Stimulated activated naive CD4-positive, alpha-beta T cell treated with Interleukin-2 at 50 U/mL for 16 hours (primary cell): ENCODE measurements at places on chromosomes 11 and 22.

DNA sequence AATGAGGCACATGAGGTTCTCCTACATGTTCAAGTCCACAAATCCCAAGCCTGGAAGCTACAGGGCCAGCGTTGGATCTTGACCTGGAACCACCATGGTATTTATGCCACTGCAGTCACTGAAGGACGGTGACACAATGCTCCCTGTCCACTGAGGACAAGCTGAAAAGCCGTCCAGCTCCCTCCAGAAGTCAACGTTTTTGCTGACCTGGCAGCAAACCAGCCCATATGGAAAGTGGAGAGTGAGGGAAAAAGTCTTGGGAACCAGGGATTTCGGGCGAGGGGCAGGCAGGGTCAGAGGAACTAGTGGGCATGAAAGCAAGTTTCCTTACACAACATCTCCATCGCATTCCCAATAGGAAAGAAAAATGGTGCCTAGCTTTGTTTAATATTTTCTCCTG lies 33.3 kb downstream of the OPCML start:
- no peak for DNase-seq

- DNase-seq, result no peak
These were observed 98.2 kb downstream of the ARHGAP20 start for GRCh38 chr11:110614031-110614430.

- DNase-seq, result no peak
These were observed 17.1 kb upstream of the MS4A4A start for GRCh38 chr11:60263402-60263801.

DNA sequence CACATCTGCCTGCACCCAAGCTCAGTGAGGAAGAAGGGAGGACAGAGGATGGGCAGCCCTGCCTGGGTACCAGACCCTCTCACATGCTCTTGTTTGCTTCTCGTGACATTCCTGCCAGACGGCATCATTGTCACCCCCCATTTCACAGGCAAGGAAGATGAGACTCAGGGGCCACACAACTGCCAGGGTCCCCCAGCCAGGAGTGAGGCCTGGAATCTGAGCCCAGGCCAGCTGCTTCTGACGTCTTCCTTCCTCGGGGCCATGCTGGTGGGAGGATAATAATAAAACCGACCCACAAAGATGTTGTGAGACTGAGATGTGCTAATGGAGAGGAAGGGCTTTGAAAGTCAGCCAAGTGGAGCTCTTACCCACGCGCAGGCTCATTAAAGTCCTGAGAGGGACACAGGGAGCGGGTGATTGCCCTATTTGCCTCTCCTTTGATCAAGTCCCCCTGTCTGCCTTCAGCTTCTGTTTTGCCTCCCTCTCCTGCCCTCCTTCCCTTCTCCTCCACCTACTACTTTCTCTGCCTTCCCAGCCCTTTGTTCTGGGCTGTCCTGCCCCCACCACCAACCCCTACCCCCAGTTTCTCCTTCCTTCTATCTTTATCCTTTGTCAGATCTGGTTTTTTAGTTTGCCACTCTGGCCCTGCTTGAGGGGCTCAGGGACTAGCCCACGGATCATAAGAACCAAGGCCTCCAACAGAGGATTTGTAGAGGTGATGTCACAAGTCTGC lies 62.7 kb downstream of the MCM5 start:
- DNase-seq, result no peak

GRCh38 chr11:24171869-24172268 lies 325.0 kb upstream of the LUZP2 start:
- no peak for DNase-seq

GRCh38 chr11:31796499-31797189 lies 14.5 kb downstream of the PAX6 start:
- no peak for DNase-seq

DNA sequence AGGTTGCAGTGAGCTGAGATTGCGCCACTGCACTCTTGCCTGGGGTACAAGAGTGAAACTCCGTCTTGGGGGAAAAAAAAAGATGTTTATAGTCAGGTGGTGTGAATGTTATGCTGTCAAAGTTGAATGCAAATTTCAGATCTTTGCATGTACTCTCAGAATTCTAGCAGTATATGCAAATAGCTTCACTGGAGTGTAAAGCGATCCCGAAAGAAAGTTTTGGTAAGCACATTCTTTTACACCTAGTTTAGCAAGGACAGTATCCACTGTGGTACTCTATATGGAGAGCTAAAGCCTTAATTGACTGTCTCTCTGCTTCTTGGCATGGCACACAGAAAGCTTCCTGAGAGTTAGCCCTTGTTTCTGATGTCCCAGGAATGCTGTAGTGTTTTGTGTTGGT lies 4.0 kb downstream of the JAM3 start:
- DNase-seq, result no peak

DNA sequence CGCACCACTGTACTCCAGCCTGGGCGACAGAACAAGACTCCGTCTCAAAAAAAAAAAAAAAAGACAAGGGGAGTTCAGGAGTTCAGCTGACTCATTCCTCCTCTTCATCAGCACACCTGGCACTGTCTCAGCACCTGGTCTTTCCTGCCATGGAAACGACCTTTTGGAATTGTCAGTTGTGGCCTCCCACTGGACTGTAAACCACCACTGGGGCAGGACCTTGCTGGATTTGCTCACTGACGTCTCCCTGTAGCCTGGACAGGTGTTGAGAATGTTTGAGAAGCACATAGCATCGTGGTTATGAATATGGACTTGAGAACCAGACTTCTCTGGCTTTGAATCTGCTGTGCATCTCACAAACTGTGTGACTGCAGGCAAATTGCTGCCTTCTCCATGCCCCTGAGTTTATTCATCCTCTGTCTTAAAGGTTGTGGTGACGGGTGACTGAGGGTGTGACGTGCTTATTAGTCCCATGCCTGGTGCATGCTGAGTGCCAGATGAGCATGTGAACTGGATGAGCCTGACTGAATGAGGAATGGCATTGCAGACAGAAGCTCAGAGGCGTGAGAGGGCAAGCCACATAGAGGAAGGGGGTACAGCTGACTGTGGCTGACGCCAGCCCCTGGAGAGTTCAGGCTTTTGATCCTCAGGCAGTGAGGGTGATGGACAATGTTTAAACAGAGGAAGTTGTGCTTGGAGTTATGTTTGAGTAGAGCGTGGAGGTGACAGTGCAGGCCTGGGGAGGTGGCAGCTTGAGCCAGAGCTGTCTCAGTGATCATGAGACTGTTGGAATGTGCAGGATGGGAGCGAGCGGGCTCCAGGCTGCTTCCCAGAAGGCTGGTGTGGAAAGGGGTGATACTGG lies 12.7 kb downstream of the TOM1 start:
- no peak for DNase-seq

GRCh38 chr11:46273511-46274205 lies 3.8 kb upstream of the CREB3L1 start:
- DNase-seq, result no peak

- DNase-seq, result no peak
These were observed 30.4 kb downstream of the OR10A6 start for GRCh38 chr11:7900686-7901085.

GRCh38 chr11:27052668-27053067 lies 12.1 kb downstream of the BBOX1 start:
- DNase-seq, result no peak

GRCh38 chr11:124114942-124115781 lies at the start of gene VWA5A:
TSS of gene VWA5A (plus strand) at chr11:124115450. CDS start at chr11:124117512, 2,062 bp downstream.
- peak; percentile 77 for DNase-seq

DNA sequence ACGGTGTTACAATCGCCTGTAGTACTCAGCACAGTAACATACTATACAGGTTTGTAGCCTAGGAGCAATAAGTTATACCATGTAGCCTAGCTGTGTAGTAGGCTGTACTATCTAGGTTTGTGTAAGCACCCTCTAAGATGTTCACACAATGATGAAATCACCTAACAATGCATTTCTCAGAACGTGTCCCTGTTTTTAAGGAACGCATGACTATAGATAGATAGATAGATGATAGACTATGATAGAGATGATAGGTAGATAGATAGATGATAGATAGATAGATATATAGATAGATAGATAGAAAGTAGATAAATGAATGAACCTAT lies 203.9 kb downstream of the FAM76B start:
- no peak for DNase-seq
